ENCODE measurements at places on chromosomes 16 and 17.
A peak's percentile ranks its signal among the peaks of the same experiment; 100 is the strongest.

DNA sequence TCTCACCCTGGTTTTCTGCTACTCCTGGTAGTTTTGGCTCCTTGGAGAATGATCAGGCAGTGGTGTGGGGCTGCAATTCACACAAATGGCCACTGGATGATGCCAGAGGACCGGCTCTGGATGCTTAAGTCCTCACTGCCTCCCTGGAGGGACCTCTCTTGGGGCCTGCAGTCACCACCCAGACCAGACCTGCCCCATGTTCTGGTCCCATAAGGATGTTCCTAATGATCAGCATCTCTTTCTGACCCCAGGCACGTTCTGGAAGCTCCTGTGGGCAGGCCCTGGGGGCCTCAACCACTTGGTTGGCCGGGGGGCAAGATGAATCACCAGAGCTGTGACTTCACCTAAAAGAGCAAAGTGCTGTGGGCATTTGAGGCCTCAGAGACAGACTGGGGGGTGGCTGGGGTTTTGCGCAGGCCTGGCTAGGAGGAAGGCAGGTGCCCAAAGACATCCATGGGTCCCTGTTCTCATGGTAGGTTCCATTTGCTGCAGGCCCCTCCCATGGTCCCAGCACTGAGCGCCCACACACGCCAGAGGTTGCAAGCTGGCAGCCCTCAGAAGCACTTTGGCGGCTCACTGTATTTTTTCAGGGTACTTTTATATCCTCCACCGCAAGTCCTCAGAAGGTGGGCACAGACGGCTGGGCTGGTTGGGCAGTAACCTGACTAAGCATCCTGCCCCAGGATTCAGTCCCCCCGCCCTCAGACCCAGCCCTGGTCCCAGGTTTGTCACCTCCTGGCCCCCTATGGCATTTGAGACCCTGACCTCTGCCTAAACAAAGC is 53.2 kb downstream of the NT5M start:
- DNase-seq = peak; percentile 86

GRCh38 chr17:2157675-2158395 is 102.9 kb downstream of the HIC1 start:
- no peak for DNase-seq

DNA sequence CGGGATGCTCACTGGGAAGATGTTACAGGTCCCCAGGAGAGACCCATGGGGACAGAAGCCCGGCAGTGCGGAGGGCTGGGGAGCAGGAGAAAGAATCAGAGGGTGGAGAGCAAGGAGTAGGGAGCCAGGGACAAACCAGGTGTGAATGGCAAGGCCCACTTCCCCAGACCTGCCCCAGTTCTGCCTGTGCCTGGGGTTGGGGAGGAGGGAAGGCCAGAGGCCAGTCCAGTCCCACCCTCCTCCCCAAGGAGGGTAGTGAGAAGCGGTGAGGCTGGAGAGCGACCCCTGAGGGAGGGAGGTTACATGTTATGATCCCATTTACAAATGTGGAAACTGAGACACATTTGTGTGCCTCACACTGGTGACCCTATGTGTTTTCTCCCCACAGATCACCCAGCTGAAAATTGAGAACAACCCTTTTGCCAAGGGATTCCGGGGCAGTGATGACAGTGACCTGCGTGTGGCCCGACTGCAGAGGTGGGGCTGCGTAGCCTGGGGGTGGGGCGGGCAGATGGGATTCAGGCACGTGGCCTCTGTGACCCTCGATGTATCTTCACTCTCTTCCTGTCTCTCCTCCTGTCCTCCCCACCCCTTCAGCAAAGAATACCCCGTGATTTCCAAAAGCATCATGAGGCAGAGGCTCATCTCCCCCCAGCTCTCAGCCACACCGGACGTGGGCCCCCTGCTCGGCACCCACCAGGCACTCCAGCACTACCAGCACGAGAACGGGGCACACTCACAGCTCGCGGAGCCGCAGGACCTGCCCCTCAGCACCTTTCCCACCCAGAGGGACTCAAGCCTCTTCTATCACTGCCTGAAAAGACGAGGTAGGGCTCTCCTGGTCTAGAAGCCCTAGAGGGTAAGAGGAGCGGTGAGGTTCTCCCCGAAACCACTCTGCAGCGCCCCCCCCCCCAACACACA is 27.5 kb downstream of the TBX4 start:
- no peak for DNase-seq

GRCh38 chr17:65696739-65697394 is 135.4 kb upstream of the AXIN2 start:
- no peak for DNase-seq

DNA sequence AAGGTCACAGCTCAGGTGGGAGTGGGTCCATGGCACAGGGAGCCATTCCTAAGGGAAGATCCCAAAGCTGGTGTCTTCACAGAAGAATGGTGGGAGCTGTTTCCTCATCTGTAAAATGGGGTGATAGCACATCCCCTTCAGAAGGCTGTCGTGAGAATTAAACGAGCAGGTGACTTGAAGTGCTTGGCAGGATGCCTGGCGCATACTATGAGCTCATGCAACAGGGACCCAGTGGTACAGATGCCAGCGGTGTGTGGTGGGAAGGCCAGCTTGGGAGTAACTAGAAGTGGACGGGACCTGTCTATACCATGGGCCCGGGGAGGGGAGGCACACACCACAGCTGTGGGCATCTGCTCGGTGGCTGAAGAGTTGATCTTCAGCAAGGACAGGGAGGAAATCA is 189.3 kb upstream of the TNRC6C start:
- no peak for DNase-seq

DNA sequence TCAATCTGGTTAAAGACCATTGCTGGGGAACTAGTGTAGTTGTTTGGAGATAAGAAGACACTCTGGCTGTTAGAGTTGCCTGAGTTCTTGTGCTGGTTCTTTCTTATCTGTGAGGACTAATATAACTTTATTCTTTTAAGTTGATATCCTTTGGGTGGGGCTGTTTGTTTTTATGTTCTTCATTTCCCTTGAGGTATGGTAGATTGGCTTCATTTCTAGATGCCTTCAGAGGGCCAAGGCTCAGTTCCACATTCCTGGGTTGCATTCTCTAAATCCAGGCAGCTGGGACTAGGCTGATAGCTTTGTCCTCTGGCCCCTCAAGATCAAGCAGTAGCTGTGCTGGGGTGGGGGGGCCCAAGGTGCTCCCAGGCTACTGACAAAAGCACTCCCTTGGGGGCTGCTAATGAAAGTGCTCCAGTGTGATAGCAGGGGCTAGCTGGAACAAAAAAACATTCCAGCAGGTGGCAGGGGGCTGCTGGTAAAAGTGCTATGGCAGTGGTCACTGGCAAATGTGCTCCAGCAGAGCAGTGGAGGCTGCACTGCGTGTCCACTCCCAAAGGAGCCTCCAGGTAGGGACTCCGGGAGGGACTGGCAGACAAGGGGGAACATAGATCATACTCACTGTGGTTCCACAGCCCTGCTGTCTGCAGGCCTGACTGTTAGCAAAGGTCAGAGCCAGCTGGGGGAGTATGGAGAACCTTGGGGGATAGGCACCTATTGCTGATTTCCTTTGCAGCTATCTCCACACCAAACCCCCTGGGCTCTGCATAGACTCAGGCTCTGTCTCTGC is 45.9 kb upstream of the KCNJ16 start:
- no peak for DNase-seq

GRCh38 chr16:86138121-86139085 is 239.4 kb downstream of the IRF8 start:
- DNase-seq = no peak

- DNase-seq = no peak
Observed at GRCh38 chr17:34287875-34288274, 2.3 kb downstream of the CCL11 start.

- DNase-seq = no peak
Observed at GRCh38 chr17:69064476-69064875, 3.7 kb upstream of the ABCA9 start.

DNA sequence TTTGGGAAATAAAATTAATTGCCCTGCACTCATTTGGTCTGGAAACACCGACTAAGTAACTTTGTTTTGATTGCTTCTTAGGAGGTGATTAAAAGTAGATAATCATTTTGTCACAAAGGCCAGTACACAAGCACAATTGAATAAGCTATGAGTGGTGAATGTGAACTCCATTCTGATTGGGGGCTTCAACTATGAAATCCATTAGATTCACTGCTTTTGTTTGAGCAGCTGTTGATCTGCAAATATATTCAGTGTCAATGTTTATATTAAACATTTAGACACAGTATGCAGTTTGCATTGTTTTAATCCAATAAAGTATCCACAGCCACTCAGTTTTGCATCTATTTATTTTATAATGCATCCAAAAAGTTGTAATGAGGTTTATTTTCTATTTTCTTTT is 817.5 kb downstream of the CDH11 start:
- DNase-seq = no peak

DNA sequence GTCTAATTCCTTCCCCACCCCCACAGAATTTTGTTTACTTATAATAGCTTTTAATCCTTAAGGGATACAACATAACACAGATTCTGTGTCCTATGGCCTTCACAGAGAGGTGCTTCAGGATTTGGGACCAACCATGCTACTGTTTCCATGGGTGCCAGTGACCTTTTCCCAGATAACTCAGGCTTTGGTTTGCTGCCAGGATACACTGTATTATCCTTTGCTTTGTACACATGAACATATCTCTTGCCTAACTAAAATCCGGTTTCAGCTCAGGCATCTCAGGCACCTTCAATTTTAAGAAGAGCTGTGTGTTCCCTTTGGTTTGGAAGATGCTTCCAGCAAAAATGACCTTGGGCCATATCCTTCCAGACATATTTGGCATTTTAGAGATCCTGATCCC is 428.4 kb upstream of the CDH5 start:
- no peak for DNase-seq

GRCh38 chr16:54282202-54282927 is 4.2 kb downstream of the IRX3 start:
- DNase-seq = no peak

DNA sequence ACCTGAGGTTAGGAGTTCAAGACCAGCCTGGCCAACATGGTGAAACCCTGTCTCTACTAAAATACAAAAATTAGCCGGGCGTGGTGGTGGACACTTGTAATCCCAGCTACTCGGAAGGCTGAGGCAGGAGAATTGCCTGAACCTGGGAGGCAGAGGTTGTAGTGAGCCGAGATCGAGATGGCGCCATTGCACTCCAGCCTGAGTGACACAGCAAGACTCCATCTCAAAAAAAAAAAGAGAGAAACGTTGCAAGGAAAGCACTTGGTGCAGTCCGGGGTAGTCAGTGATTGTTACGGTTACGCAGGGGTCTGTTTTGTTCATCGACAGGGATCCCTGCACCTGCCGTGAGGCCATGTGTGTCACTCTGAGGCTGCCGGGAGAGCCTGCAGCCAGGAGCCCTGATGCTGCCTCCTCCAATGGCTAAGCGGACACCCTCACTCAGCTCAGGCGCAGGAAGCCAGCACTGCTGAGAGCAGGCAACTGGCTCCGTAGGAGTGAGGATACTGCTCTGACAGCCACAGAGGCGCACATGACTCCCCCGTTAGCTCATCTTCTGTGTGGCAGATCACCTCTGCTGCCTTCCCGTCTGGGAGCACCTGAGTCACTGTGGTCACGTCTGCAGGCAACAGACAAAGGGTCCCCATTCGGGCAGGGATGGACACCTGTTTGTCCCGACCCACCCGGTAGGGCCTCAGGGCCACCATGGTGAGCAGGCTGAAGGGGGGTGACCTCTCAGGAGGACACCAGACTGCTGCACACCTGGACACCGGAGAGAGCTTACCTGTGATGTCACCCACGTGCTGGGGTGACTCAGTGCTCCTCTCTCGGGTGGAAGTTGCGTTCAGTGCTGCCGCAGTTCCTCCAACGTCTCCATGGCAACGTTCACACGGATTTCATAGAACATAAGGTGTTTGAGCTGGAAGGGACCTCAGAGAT is 5.2 kb upstream of the RAB26 start:
- peak; percentile 29 for DNase-seq

DNA sequence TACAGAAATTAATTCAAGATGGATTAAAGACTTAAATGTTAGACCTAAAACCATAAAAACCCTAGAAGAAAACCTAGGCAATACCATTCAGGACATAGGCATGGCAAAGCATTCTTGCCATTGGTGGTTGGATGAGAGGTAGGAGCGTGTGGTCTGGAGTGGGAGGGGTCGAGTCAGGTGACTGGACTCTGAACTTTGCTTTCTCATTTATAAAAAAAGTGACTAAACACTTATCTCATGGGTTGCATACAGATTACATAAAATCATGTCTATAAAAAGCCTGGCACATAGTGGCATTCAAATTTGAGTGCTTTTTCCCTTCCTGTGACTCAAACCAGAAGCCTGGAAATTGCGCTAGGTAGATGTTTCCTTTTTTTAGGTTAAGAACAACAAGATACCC is 159.7 kb upstream of the SHISA6 start:
- DNase-seq = no peak

DNA sequence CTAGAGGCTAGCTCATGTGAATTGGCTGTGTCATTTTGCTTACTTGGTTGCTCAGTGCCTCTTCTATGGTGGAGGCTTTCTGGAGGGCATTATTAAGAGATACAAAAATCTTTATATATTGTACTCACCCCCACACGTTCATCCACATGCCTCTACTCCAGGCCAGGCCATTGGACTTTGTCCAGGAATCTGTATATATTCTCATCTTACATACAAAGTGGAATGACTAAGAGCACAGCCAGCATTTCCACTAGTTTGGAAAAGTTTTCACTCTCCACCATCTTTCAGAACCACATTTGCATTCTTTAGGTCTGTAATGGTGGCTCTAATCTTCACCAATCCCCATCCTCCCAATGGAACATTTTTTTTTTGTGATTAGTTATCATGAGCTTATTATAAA is 4.8 kb upstream of the GLG1 start:
- DNase-seq = no peak

DNA sequence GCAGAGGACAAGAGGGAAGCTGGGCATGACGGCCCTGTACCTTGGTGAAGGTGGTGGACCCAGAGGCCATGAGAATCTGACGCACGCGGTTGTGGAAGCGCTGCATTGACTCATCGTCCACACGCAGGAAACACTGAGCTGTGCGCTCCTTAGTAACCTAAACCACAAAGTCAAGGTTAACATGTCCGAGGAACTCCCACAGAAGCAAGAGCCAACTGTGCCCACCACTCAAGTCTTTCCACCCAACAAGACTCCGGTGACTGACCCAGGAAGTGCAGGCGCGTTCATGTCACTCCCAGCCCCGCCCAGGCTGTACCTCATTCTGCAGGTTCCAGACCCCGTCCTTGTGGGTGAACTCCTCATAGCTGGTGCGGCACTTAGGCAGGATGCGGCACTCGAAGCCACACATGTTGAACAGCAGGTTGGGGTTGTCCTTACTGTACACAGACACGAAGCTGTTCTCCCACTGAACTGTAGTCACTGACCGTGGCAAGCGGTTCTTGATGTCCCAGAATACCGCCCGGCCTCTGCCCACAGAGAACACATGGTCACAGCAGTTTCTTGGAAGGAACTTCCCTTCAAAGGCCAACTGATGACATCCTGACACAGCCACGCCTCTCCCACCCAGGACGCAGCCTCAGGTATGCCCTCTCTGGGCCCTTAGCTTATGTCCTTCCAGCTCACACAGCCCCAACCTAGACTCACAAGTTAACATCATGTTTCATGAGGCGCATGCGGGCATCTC is 11.5 kb downstream of the PRPF8 start:
- DNase-seq = no peak

DNA sequence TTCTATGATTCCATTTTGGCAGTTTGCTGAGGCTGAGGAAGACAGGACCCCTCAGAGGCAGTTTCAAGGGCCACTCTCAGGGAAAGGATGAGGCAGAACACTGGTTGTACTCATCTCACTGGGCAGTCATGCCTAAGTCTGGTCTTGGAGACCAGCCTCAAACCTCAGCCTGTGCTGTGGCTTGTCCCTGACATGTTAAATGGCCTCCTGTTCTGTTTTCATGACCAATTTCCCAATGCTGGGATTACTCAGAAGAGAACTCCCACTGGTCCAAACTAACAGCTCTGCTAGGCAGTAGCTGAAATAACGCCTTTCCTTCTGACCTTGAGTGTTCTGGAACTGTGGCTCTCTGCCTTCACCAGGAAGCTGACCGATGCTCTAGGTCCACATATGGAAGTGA is 8.4 kb upstream of the SPDYE4 start:
- no peak for DNase-seq
